ENCODE measurements at places on chromosomes 2 and 18.
A peak's percentile ranks its signal among the peaks of the same experiment; 100 is the strongest.

GRCh38 chr18:62751341-62751821 is 36.0 kb downstream of the PHLPP1 start:
- DNase-seq: no peak

- DNase-seq: no peak
Observed at GRCh38 chr18:26566874-26567555, 18.7 kb upstream of the KCTD1 start.

- DNase-seq: no peak
Observed at GRCh38 chr18:79502782-79503181, 107.1 kb downstream of the NFATC1 start.

- DNase-seq: no peak
Observed at GRCh38 chr18:24669502-24669901, 209.1 kb downstream of the HRH4 start.

DNA sequence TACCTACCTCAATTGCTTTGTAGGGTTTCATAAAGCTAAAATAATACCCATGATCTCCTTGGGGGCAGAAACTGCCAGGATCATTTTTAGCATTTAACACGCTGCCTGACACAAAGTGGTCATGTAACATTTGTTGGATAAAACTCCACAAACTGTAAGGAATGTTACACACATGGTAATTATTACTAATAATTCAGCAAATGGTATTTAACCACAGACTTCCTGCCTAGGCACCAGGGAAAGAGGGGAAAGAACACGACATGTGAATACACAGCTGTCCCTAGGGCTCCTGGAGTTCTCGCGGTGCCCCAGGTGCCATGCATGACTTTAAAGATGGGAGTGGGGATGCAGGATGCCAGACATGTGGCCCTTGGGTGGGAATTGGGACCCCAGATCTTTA is 43.5 kb downstream of the ASAP2 start:
- DNase-seq: no peak

DNA sequence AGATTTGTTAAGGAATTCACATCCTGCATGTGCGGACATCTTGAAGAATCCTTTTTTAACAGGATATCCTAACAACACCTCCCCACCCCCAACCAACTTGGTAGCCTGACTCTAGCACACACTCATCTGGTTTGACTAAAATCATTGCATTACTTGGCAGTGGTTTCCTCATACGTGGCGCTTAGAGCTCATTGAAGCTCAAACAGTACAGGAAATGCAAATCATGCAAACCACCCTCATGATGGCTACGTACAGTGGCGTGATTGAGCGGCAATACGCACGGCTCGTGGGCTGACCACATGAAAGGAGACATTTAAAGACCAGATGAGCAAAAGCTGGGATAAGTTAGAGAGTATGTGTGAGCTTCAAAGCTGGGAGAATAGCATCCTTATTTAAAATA is 336.2 kb downstream of the ZEB2 start:
- no peak for DNase-seq

GRCh38 chr2:73851274-73851673 is 22.5 kb downstream of the STAMBP start:
- peak; percentile 60 for DNase-seq

GRCh38 chr2:201880579-201880978 is 74.2 kb downstream of the CDK15 start:
- no peak for DNase-seq

DNA sequence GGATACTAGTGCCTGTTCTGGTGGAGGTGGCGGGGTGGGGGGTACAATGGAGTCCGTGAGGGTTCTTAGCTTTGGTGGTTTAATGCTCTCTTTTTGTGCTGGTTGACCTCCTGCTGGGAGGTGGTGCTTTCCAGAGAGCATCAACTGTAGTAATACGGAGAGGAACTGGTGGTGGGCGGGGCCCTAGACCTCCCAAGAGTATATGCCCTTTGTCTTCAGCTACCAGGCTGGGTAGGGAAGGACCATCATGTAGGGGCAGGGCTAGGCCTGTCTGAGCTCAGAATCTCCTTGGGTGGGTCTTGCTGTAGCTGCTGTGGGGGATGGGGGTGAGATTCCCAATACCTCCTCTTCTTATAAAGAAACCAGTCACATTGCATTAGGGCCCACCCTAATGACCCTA is 27.1 kb downstream of the CAMKMT start:
- no peak for DNase-seq

- DNase-seq: no peak
Observed at GRCh38 chr18:80107426-80107825, 1.6 kb upstream of the ADNP2 start.

All from DMS53 (cell line).